ENCODE measurements at places on chromosomes 4 and X. TPM values are rescaled to one million over a fixed set of nuclear protein-coding genes. Genes with fewer than 3 reads are reported as not detected.

- no peak for DNase-seq
Observed at GRCh38 chr4:8759987-8760386, 111.7 kb downstream of the HMX1 start.

DNA sequence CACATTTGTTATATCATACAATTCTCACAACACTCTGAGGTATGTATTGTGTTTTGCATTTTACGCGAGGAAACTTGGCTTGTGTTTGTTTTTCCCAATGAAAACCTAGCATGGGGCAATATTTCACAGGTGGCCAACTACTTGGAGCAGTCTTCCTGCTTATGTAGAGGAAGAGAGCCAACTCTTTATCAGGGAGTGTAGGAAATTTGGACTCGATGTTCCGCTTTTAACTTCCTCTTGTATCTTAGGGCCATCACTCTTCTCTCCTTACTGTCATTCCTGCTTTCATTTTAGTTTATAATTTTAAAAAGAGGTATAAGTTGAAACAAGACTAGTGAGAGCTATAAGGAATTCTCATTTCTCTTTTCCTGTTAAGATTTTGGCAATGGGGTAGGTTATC is 107.7 kb upstream of the RPS6KA3 start:
- no peak for DNase-seq

GRCh38 chrX:153411255-153411987 is at the start of gene ZFP92:
ZFP92 (plus strand) TSS chrX:153411472; CDS start chrX:153418323, 6,851 bp downstream.
- DNase-seq = peak; percentile 13

- no peak for DNase-seq
Observed at GRCh38 chr4:86306816-86307215, 53.0 kb downstream of the MAPK10 start.

CCNB3 gene
- 0.33 TPM for total RNA-seq

Measured in body of pancreas (tissue), 4 donors.